ENCODE measurements at places on chromosomes 3 and 15.

- DNase-seq, result no peak
Observed at GRCh38 chr3:157931517-157931916, 174.7 kb downstream of the SHOX2 start.

- DNase-seq, result peak; percentile 9
Observed at GRCh38 chr3:88863196-88863595, 244.2 kb upstream of the EPHA3 start.

DNA sequence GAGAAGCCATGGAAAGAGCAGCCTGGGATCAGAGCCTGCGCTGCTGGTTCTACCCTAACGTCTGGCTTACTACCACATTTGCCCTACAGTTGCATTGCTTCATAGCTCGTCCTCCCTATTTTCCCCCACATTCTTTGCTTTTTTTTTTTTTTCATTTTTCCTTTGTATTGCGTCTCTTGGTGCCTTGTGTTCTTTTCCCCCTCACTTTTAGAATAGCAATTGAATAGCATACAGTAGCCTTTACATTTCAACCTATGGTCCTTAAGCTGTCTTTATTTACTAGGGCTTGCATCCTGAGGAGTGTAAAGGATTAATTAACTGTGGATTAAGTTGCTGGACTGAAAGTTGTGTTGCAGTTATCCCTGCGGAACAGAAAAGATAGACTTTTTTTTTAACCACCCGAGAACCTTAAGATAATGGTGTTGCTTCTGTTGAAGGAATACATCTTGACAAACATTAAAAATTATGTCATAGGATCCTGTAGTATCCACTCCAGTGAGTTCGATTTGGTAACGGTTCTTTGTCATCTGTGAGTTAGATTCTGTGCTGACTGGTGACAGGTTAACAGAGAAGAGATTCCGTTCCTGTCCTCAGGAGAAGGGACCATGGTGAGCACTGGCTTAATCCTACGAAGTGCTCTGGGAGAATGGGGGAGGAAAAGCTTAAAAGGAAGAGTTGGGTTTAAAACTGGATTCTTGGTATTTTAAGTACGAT is 417.4 kb upstream of the NAALADL2 start:
- DNase-seq, result peak; percentile 19

DNA sequence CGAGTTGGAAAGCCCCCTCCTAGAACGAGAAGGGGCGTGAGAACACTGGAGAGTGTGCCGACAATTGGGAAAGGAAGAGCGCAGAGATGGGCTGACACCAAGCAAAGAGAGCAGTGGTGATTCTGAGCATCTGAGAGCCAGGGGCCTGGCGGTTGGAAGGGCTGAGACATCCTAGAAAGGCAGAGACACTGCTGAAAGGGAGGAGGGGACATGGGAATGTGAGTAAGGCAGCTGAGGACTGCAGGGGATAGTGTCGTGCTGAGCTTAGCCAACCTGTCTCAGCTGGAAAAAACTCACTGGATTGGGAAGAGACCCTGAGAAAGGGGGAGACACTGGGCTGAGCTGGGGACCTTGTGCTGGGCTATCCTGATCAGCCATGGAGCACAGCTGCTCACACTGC is 58.1 kb upstream of the SLC6A6 start:
- DNase-seq, result no peak
